ENCODE measurements at places on chromosomes 3 and 15.
A peak's percentile ranks its signal among the peaks of the same experiment; 100 is the strongest.

GRCh38 chr3:64103131-64103530, 79.8 kb upstream of the PSMD6 start:
- no peak for DNase-seq

- peak; percentile 37 for DNase-seq
These were observed 1108.3 kb downstream of the ROBO1 start for GRCh38 chr3:78659386-78659987.

- DNase-seq: no peak
These were observed 141.3 kb upstream of the PDZRN3 start for GRCh38 chr3:73765878-73766545.

DNA sequence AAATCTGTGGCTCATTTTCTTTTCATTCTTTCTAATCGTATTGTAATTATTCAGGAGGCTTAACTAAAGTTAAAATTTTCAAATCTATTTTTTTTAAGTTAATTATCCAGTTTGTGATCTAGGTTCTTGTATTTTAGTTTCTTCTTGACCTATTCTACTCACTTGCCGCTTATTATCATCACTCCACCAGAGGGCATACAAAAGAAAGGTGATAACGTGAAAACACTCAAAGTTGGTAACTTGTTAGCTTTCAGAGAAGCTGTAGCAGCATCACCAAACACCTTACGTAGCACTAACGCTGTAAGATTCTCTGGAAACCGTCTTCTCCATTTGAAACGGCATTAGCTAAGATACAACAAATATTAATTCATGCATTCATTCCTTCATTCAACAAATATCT, 4.8 kb downstream of the GNB4 start:
- peak; percentile 41 for DNase-seq

- no peak for DNase-seq
These were observed 9.4 kb upstream of the SEMA5B start for GRCh38 chr3:123037015-123037375.

GRCh38 chr15:95946241-95946640, 384.3 kb upstream of the NR2F2 start:
- peak; percentile 28 for DNase-seq

DNA sequence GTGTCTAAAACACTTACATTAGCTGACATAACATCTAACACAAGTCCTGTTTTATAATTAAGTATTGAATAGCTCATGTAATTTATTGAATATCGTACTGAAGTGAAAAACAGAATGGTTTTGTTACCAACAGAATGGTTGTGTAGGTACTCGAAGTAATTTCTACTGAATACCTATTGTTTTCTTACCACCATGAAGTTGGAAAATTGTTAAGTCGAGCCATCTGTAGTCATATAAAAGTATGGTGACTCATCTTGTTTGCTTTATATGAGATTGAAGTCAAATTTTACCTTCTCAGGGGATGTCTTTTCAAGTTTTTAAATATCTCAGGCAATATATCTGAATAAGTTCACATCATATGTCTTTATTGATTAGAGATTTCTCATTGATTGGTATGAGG, 37.6 kb downstream of the PIAS1 start:
- no peak for DNase-seq

- no peak for DNase-seq
These were observed 14.7 kb upstream of the KLHL40 start for GRCh38 chr3:42670670-42671069.

GRCh38 chr15:74609938-74610301, 5.7 kb upstream of the CLK3 start:
- DNase-seq: no peak

- no peak for DNase-seq
These were observed 52.4 kb upstream of the GOLGA8J start for GRCh38 chr15:30030345-30030744.

DNA sequence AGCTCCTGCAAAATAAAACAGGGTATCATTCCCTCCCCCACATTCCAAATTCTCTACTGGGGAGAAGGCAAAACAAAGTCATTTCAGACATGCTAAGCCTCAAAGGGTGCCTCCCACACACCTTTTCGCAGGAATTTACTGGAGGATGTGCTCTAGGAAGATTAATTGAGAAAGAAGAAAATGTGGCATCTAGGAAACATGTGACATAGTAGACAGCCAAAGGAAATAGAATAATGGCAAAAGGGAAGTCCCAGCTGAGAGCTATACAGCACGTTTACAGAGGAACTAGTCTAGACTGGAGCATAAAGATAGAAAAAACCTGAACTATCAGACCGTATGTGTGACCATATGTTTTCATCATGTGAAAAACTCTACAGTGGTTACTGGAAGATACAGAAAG, 58.8 kb upstream of the MELTF start:
- DNase-seq: no peak

DNA sequence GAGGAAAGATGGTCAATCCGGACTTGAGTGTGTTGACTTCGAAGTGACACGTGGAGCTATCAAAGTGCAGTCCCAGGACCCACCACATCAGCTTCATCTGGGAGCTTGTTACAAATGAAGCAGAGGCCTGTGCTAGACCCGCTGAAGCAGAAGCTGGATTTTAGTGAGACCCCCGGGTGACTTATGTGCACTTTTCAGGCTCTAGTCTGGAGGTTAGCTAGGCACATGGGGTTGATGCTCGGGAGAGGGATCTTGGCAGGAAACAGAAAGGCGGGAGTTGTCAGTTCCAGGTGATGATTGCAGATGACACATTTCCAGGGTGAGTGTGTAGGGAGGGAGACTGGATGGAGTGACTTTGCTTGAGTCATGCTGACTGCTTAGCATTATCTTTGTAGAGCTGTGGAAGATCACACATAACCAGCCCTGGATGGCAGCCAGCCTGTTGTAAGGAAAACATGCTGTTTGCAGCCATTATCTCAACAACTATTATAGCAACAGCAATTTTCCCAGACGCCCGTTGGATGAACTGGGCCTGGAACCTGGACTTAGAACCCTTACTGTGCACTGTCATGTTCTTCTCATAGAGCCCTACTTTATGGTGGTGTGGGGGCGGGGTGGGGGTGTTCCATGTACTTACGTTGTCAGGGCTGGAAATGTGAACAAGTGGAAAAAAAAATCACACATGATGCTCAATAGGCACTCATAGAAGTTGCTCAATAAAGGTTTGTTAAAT, 122.4 kb downstream of the THSD4 start:
- peak; percentile 92 for DNase-seq

DNA sequence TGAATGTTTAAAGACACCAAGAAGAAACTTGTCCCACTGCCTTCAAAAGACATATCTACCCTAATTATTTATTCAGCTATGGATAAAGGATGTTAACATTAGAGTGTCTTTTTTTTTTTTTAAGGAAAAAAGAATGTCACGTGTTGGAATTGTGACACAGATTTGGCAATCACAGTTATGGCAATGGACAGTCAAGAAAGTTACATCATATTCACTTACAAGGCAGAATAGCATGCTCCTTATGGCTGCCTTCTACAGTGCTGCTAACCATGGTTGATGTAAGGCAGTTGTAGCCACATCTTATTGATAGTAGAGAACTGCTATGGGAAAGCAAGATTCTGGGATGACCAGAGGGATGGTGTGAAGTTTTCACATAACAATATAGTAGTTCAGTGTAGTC, 128.8 kb upstream of the ZBTB20 start:
- DNase-seq: peak; percentile 77

DNA sequence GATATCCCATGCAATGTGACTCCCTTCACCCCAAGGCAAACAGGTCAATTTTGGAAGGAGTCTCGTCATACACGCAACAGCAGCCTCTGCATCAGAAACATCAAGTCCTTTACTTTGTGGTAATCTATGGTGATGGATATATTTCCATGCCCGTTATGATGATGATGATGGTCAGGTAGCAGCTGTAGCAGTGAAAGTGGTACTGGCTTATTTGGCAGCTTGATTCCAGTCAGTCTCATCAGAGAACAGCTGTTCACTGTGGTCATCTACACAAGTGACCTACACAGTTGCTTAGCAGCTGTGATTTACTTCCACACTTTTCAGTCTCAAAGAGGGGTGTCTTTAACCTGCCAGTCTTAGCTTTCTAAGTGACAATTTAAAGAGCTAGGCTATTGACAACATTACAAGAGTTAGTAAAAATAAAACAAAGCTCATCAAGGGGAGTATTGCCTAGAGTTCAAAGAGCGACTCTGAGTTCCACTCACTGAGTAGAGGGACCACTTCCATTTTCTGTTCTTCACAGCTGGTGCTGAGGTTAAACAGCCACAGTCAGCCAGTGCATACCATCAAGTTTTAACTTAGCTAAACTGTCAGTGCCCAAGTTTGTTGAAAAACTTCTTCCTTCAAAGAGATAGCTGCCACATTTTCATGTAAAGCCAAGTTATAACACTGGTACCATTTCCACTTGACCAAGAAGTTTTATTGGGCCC, 587.4 kb upstream of the KCNMB2 start:
- DNase-seq: no peak

GRCh38 chr15:50854601-50855490, 53.6 kb upstream of the AP4E1 start:
- peak; percentile 2 for DNase-seq

GRCh38 chr3:45567730-45568172, 26.8 kb upstream of the LIMD1 start:
- DNase-seq: no peak

DNA sequence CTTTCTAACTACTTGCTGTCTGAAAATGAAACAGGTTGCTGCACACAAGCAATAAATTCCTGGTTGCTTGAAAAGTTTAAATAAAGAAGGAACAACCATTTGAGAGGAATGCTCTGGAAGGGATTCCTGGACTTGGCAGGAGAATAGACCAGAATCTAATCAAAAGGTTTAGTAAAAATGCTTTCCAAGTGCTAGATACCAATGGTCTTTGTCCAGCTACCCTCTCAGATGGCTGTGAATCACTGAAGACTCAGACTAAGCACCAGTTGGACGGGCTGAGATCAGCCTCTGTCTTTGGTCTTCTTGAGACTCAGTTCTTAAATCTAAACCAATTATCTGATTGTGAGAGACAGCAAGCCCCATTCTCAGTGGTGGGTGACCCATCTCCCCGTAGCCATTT, 27.7 kb upstream of the LPP start:
- peak; percentile 55 for DNase-seq

GRCh38 chr15:79373728-79374127, 58.4 kb upstream of the MINAR1 start:
- no peak for DNase-seq

GRCh38 chr15:89939910-89940309, 27.2 kb upstream of the ARPIN start:
- DNase-seq: no peak

DNA sequence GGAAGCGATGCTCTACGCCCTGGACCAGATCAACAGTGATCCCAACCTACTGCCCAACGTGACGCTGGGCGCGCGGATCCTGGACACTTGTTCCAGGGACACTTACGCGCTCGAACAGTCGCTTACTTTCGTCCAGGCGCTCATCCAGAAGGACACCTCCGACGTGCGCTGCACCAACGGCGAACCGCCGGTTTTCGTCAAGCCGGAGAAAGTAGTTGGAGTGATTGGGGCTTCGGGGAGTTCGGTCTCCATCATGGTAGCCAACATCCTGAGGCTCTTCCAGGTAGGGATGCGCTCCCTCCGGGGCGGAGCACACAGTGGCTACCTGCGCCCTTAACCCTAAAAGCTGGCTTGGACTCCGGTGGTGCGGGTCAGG, 698 bp downstream of the GRM7 start:
- no peak for DNase-seq

GRCh38 chr15:83698294-83698693, 44.4 kb downstream of the ADAMTSL3 start:
- DNase-seq: peak; percentile 46

GRCh38 chr15:35690698-35691116, 144.7 kb upstream of the DPH6 start:
- peak; percentile 36 for DNase-seq

DNA sequence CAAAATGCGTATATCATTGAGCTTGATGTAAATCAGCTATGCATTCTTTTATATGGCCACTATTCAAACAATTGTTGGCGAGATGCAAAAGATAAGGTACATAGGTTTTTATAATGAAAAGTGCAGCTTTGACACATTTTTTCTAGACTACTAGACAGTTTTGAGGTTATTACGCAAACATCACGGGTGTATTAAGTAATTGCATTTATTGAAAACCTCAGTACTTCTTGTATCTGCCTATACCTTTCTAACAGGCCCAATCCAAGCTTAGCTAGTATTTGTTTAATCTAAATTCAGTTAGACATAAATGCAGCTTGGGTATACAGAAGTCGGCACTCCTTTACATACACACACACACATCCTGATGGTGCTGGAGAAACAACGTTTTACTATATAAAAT, 2.7 kb downstream of the SPESP1 start:
- DNase-seq: no peak

DNA sequence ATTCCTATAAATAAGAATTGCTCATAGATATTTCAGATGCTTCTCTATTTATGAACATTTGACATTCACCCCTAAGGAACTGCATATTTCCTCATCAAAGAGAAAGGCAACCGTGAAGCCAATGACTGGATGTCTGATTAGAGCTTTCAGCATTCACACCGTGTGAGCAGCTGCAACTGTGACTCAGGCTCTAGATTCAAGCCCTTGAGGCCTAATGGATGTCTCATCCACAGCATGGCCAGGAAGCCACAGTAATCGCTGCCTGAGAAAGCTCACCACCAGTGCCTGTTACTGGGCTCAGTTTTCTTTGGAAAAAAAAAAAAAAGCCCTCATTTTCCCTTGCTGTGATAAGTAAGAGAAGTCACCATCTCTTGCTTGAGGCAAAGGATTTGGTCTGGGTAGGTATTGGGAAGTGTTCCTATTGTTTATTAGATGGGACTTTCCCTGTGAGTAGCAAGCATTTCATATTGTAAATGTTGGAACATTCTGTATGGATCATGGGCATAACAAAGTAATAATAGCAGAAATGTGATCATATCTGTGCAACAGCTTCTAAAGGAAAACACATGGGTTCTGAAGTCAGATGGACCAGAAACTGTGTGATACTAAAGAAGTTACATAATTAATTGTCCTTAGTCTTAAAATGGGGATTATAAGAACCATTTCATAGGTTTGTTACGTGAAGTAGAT, 783.7 kb downstream of the AGBL1 start:
- DNase-seq: peak; percentile 48

DNA sequence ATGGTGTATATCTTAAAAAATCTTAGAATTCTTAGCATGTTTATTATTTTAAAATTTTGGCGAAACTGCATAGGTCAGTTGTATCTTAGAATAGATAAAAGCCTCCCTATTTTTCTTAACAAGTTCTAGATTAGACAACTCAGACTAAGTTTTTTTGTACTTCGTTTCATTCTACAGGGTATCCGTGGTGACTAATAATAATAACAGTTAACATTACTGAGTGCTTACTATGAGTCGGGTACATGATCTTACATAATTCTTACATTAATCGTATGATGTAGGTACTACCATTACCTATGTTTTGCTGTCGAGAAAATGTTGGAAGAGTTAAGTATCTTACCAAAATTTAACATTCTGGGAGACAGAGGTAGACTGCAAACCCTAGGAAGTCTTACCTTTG, 60.7 kb downstream of the UBE2E2 start:
- DNase-seq: peak; percentile 36

GRCh38 chr3:100125161-100125938, 11.0 kb upstream of the FILIP1L start:
- no peak for DNase-seq

GRCh38 chr15:88049506-88049905, 207.0 kb downstream of the NTRK3 start:
- no peak for DNase-seq

Data from AG10803 (cell line).